Left lung (tissue), 14 donors: ENCODE measurements at places on chromosomes 7 and 10. TPM values are rescaled to one million over a fixed set of nuclear protein-coding genes. Genes with fewer than 3 reads are reported as not detected.
A peak's percentile ranks its signal among the peaks of the same experiment; 100 is the strongest.

The AEBP1 gene
- polyA plus RNA-seq = 77.7 TPM

The AKR1D1 gene
- polyA plus RNA-seq = not detected

- no peak for DNase-seq
These were observed 154.5 kb downstream of the WDR37 start for GRCh38 chr10:1210667-1211066.

The TRIM50 gene
- 0.20 TPM for polyA plus RNA-seq

- no peak for DNase-seq
These were observed 9.3 kb upstream of the TMEM270 start for GRCh38 chr7:73851410-73852338.

- DNase-seq = no peak
These were observed 43.3 kb downstream of the SGCE start for GRCh38 chr7:94612661-94613060.

The TMEM72 gene
- 1.5 TPM for polyA plus RNA-seq

GRCh38 chr7:142131439-142132185, 20.1 kb downstream of the MGAM2 start:
- DNase-seq = no peak

GRCh38 chr10:101666083-101666482, 28.9 kb downstream of the FBXW4 start:
- no peak for DNase-seq

The UNC5B gene
- polyA plus RNA-seq = 22.5 TPM

The HEPACAM2 gene
- 2.7 TPM for polyA plus RNA-seq

DNA sequence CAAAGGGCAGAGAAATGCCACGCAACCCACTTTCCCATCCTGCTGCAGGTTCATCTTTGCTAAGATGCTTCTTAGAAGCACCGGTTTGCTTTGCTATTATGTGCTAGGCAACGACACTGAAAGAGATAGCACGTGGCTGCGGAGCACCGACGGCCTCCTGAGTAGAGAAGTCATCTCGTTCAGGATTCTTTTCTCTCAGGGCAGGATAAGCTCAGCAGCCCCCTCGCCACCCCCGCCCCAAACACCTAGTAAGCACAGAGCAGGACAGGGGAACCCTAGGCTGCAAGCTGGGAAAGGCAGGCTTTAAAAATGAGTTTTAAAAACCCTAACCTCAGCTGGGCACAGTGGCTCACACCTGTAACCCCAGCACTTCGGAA, 15.0 kb downstream of the ASB13 start:
- no peak for DNase-seq

GRCh38 chr10:89369156-89370105, 8.4 kb upstream of the IFIT1B start:
- DNase-seq = no peak

The CUBN gene
- polyA plus RNA-seq = 4.1 TPM

DNA sequence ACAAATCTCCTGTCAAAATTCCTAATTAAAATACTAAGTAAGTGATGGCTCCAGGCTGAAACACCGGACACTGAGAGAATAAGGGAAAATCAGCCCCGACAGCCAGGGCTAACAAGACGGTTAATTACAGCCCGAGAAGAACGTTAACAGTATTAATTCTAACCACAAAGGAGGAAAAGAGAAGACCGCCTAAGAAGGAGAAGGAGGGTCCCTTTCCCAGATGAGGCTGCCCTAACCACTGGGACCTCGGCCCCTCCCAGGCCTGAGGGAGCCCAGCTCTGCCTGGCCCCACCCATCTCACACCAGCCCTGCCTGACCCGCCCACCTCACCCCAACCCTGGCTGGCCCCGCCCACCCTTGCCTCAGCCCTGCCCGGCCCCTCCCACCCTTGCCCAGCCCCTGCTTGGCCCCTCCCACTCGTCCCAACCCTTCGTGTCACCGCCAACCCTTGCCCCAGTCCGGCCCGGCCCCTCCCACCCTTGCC, 51.3 kb downstream of the PWWP2B start:
- peak; percentile 95 for DNase-seq

GRCh38 chr10:106255111-106255678, 909.3 kb downstream of the SORCS1 start:
- no peak for DNase-seq

DNA sequence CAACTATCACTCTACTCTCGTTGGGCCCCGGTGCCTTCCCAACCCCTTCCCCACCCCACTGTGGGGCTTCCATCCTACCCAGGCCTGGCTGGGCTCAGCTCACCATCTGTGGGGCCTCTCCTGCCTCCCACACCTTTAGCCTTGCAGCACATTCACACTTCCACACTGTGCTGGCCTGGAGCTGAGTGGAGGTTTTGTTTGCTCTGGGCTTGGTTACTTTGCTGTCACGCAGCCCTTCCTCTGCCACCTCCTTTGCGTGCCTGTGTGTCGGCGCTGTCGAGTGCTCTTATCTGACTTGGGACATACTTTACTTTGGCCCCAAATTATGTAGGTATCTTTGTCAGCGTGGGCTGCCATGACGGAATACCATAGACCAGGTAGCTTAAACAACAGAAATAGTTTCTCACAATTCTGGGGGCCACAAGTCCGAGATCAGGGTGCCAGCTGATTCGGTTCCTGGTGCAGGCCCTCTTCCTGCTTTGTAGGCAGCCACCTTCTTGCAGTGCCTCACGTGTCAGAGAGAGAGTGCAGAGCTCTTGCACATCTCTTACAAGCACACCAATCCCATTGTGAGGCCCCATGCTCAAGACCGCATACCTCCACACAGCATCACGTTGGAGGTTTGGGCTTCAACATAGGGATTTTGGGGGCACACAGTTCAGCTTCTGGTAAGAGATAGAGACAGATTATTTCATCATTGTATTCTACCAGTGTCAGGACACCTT, 89.0 kb downstream of the CUL1 start:
- no peak for DNase-seq

The OR2A12 gene
- polyA plus RNA-seq = 0.07 TPM

DNA sequence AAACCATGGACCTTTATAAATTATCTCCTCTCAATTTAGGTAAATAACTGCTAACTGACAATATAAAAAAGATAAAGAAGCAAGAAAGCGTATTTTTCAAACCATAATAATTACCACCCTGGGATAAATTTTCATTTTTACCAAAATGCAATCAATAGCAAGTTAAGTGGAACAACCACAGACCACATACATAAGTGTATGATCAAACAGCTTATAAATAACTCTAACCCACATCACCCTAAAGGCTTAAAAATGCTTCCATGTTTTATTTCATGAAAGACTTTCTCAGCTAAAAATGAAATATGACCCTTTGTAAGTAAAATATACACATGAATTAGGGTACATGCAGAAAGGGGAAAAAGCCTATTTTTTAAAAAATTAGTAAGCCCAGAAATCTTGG, 156.5 kb downstream of the SGMS1 start:
- DNase-seq = no peak

DNA sequence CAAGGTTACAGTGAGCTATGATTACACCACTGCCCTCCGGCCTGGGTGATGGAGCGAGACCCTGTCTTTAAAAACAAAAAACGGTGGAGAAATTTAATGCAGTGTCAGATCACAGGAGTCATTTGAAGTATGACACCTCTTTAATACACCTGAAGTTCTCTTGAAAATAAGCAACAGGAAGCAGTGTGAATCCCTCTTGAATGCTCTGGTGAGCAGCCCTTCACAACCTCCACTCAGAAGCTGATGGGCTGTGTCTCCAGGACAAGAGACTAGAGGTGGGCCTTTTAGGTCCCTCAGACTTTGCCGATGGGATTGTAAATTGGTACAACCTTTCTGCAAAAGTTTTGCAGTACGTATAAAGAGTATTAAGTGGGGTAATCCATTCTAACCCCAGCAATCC, 50.1 kb downstream of the CYP26A1 start:
- DNase-seq = no peak

DNA sequence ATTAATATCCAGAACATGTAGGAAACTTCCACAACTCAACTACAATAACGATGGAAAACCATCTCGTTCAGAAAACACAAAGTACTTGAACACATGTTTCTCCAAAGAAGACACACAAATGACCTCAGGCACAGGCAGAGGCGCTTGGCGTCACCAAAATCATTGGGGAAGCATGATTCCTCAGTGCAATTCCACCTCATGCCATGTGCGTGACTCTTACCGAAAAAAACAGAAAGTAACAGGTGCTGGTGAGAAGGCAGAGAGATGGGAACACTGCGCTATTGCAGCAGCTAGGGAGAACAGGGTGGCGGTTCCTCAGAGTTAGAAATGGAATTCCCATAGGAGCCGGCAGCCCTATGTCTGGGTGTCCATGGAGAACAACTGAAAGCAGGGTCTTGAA, 390.0 kb downstream of the DNAJB6 start:
- no peak for DNase-seq

The PDK4 gene
- 44.6 TPM for polyA plus RNA-seq

The PON3 gene
- 14.7 TPM for polyA plus RNA-seq

The TMEM213 gene
- 1.3 TPM for polyA plus RNA-seq

DNA sequence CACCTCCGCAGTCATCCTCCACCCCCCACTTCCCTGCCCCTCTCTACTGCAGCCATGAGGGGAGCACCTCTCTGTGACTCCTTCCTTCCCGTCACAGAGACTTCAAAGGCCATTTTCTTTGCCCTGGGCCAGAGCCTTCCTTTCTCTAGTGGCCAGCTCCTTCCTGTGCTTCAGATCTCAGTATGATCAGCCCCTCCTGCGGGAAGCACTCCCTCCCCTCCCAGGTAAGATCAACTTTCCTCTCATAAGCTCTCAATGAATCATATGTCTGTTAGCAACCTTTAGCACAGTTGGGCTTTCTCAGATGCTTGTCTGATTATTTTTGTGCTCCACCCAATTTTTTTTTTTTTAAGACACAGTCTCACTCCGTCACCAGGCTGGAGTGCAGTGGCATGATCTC, 241.0 kb upstream of the PRSS1 start:
- DNase-seq = no peak

GRCh38 chr7:81810476-81811155, 40.8 kb upstream of the HGF start:
- no peak for DNase-seq

DNA sequence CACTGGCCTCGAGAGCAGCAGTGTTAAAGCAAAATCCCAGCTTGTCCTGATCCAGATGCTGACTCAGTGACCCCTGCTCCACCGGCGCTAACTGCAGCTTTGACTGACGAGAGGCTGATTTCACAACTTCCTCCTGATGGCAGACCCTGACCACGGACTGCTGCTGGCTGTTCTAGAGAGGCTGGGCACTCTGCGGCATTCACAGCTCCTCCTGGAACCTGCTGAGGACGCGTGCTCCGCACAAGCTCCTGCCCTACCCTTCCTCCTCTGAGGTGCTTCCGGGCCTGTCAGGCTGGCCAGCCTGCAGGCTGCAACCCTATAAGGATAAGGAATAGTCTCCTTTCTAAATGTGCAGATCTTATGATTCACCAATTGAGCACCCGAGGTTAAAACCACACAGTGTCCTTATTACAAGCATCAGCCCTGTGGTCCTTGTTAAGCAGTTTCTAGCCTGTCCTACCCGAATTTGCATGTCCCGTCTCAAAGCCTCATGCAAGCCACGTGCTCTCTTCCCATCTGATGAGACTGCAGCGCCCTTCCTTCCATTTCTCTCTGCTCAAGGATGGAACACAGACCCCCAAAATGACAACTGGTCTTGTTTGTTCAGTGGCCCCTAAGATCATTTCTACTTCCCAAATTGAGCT, 35.5 kb upstream of the NCAPG2 start:
- peak; percentile 44 for DNase-seq

The SLC26A3 gene
- not detected for polyA plus RNA-seq

DNA sequence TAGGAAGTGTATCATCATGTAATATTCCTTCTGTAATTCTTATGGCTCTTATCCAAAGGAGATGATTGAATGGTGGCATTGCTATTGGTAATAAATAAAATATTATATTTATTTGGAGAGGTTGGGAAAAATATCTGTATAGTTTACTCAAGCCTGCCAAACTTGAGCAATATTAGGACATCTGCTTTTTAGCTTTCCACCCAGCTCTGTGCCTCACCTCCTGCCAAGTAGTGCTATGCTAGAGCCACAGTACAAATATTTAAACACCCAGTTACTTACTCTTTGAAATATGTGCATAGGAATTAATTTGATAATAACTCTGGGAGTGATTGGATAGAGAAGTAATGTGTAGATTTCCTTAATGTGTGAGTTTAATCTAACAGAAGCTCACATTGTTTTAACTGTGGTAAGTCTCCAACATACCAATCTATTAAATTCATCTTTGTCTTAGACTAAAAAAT, 129.2 kb downstream of the BBS9 start:
- DNase-seq = peak; percentile 20

The ARHGAP22 gene
- polyA plus RNA-seq = 3.1 TPM

DNA sequence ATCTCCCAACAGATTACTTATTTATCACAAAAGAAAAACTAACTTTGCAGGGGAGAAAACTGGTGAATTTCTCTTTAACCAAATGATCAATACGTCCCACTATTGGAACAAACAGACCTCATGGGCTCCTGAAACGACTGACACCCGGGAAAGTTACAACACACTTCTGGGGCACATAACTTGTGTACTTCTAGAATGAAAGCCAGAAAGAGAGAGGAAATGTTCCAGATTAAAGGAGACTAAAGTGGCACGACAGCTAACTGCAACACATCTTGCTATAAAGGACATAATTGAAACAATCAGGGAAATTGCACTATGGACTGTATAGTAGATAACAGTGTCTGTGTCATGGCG, 14.7 kb upstream of the TPST1 start:
- DNase-seq = no peak

DNA sequence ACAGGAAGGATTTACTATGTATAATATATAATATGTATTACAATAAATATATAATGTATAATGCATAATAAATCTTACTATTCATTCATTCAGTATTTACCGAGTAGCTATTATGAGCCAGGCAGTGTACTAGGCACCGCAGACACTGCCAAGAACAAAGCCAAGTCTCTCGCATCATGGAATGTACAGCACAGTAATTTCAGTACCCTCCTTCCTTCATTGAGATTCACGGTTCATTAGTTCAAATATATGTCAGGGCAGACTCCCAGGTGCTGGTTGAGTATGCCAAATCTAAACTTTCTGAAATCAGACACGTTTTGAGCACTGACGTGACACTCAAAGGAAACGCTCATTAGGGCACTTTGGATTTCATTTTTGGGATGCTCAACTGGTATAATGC, 9.1 kb downstream of the USP6NL start:
- DNase-seq = no peak

DNA sequence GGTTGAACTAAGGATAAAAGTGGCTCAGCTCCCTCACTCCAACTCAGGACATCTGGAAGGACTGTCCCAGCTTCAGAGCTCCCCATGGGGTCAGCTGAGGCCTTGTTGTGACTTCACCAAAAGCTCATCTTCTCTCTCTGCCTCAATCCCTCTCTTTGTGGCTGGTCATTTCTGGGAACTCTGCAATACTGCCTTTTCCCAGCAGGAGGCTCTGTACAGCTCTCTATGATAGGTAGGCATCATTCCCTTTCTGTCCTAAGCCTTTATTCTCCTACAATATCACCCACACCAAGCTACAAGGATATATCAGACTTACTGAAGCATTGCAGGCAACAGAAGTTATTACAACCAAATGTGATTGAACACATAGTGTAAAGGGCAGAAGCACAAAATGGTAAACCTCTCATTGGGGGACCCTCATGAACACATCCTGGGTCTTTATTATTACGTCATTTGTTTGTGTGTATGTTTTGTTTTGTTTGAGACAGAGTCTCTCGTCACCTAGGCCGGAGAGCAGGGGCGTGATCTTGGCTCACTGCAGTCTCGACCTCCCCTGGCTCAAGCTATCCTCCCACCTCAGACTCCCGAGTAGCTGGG, 36.7 kb upstream of the PRPS1L1 start:
- no peak for DNase-seq

The C10orf67 gene
- 0.56 TPM for polyA plus RNA-seq
